ENCODE measurements at places on chromosomes 5 and 9. TPM values are rescaled to one million over a fixed set of nuclear protein-coding genes. Genes with fewer than 3 reads are reported as not detected.

Gene GHR
- total RNA-seq: 12.9 TPM

GRCh38 chr5:132019857-132020555, 8.5 kb upstream of the ACSL6 start:
- H3K27ac ChIP-seq: no peak overlapping the region
- no peaks in the 10 kb centered on the region for H3K4me1 ChIP-seq
- no peak overlapping the region for H3K4me3 ChIP-seq
- peaks cover 50% of the 10 kb centered on the region for H3K27me3 ChIP-seq
- DNase-seq: no peak
- no peaks in the 10 kb centered on the region for H3K36me3 ChIP-seq

Gene FGFR4
- total RNA-seq: 0.93 TPM

Gene ZNF169
- 1.3 TPM for total RNA-seq

Gene SLCO6A1
- total RNA-seq: not detected

DNA sequence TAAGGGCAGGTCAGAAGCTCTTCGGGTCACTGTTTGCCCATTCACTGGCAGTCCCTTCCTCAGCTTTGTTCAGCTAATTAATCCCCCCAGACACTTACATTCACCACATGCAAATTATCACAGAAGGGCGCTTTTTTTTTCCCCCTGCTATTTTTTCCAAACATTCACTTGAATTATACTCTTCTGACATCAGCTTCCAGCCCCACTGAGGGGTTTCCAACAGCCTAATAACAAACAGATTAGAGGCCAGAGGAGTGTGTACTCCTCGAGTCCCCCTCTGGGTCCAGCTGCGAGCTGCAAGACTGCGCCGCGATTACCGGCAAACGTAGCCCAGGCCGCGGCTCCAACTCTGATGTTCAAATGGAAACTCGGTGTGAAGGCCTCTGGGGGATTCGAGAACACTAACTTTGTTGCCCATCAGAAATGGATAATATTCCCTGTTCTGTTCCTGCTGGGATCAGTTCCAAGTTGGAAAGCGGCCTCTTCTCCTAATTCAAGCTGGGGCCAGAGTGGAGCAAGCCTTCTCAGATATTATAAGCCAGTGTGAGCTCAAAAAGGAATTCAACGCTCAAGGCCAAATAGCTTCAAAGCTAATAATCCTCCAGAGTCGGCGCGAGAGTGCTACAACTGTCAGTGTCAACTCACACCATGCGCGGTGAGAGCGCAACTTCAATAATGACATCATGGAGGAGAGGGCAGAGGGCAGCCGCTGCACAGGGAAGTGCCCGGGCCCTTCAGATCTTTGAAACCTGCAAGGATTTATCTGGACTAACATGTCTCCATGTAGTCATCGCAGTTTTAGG, 560.8 kb downstream of the BNC2 start:
- H3K27me3 ChIP-seq: peaks cover 65% of the 10 kb centered on the region
- no peaks in the 10 kb centered on the region for H3K36me3 ChIP-seq
- H3K4me1 ChIP-seq: peaks cover 9% of the 10 kb centered on the region
- DNase-seq: peak; percentile 41

Measured in left ventricle myocardium inferior (tissue), 1 donor.